Putamen (tissue), 1 donor: ENCODE measurements at places on chromosomes 6 and 20.

GRCh38 chr6:53494076-53494475 is 50.8 kb downstream of the GCLC start:
- no peak for DNase-seq

DNA sequence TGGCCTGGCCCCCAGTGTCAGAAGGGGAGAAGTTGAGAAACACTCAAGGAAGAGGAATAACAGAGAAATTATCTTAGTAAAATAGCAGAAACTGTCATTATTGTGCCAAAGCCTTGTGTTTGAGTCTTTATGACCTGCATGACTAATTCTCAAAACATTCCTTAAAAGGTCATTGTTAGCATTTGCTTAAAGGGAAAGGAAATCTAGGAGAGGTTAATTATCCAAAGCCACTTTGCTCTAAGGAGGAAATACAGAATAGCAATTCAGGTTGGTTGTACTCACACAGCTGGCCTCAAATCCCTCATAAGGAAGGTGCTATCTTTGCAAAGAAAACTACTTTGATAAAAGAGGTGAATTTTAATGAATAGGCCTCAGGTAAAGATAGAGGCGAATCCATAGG is 516.7 kb downstream of the CBLN4 start:
- DNase-seq: no peak

DNA sequence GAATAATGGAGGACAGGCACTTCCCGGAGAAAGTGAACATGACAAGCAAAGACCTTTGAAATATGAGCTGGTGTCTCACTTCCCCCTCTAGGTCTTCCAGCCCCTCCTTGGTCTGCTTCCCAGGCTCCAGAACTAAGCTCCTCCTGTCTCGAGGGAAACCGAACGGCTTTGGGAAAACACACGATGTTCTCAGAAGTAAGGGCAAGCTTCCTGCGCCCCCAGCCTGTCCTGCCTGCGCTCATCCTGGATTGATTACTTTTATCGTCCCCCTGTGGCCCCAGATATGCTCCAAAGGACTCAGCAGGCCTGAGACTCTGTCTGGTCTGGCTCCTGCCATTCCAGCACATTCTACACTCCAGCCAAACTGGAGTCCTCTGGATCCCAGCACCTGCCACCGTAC is 83.4 kb downstream of the ZNF217 start:
- DNase-seq: no peak

DNA sequence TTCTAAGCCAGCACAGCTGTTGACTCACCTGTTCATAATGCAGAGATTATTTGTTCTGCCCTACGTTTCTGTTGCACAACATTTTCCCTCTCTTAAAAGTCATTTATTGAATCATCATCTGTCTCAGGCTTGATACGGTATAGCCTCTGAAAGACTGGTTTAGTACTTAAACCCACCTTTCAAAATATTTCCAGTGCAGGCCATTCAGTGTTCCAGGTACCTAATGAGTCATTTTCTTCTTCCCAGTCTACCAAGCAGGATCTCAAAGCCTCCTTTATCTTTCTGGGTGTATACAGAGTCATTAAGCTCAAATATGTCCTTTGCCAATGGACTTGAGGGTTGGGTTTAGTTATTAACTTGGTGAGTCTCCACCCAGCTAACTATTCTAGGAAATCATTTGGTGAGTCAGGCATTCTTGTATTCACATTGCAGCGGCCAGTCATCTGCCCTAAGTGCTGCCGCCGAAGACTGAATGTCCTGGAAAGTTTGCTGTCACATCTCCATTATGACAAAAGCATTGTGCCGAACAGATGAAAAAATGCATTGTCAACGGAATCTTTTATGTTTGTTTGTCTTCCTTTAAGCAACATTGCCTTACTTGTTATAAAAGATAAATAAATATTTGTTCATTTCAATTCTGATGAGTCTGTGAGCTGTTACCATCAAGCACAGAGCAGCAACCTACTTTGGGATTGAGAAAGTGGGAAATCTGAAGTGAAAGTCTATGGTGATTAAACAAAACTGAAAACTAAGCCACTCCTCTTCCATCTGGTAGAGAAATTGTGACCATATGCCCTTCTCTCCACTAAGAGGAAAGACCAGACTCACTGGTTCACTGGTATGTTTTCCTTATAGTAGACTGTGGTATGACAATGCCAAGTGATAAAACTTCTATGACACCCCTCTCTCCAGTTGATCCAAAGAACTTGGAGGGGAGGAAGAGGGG is 14.3 kb upstream of the FAM135A start:
- no peak for DNase-seq
